ENCODE measurements at places on chromosomes 2 and 18.

- DNase-seq = no peak
Observed at GRCh38 chr2:46448641-46449040, 30.7 kb upstream of the TMEM247 start.

GRCh38 chr2:172340394-172340793, 87.0 kb upstream of the ITGA6 start:
- DNase-seq = no peak

- no peak for DNase-seq
Observed at GRCh38 chr2:12262681-12263436, 453.9 kb upstream of the TRIB2 start.

DNA sequence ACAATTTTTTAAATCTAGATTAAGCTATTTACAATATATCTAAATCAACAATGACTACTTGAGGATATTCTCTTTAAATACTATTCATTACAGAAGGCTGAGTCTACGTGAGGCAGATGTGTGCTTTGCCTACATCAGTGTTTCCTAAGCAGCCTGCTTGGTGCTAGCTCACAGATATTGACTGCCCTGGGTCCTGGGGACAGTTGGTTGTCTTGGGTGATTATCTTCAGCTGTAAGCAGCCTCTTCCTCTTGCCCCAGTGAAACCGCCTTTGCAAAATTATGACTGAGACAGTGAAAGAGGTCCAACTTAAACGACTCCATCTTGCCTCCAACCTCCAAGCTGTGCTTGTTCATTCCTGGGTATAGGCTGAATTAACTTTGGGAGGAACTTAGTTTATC, 39.6 kb upstream of the CCDC88A start:
- DNase-seq = no peak

GRCh38 chr2:239014458-239015217, 166.8 kb downstream of the TWIST2 start:
- no peak for DNase-seq

DNA sequence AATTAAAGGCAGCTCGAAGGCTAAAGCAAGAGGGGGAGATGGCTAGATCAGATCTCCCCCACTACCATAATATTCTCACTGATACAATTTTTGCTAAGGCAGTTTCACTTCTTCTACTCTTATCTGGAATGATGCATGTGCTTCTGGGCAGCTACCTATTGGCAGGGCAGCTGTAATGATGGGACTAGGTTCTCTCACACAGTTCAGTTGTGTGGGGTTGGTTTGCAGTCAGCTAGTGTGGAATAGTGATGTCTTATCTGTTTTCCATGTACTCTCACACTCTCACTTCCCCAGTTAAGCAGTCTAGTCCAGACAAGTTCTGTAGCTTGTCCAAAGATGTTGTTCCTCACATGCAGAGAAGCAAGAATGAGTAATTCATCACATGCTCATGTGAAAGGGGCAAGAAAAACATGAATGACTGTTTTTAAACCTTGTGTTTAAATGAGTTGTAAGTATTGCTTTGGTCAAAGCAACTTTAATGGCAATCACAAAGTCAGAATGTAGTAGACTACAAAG, 836.1 kb downstream of the CBLN2 start:
- no peak for DNase-seq

Data from BJ (cell line).